ENCODE measurements at places on chromosomes 3 and 15.

GRCh38 chr3:194572944-194573491, 60.2 kb downstream of the TMEM44 start:
- no peak for DNase-seq

- peak; percentile 49 for DNase-seq
These were observed 147.8 kb downstream of the PLCL2 start for GRCh38 chr3:17032407-17033034.

- DNase-seq = peak; percentile 65
These were observed 283.9 kb downstream of the RORA start for GRCh38 chr15:60945196-60945595.

GRCh38 chr3:46276497-46277099, 34.3 kb downstream of the CCR3 start:
- DNase-seq = no peak

- no peak for DNase-seq
These were observed 80.9 kb downstream of the LRRFIP2 start for GRCh38 chr3:37093481-37093880.

GRCh38 chr3:192170031-192170430, 557.3 kb downstream of the FGF12 start:
- DNase-seq = no peak

DNA sequence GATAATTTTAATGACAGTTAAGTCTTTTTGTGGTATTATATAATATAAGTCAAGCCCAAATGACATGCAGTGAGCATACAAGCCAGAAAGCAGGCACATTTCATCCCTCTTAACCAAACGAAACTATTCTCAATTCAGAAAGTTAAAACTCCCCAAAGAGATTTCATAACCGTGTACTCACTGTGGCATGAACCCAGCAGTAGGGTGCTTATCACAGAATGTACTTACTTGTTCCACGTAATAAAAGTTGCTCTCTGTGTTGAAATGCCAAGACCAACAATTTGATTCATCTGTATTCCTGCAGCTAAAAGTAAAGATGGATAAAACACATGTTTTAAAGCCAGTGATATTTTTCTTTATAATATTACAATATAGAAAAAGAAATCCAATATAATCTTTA, 12.1 kb downstream of the GK5 start:
- DNase-seq = no peak

- peak; percentile 64 for DNase-seq
These were observed 26.9 kb upstream of the ZBBX start for GRCh38 chr3:167406876-167407492.

DNA sequence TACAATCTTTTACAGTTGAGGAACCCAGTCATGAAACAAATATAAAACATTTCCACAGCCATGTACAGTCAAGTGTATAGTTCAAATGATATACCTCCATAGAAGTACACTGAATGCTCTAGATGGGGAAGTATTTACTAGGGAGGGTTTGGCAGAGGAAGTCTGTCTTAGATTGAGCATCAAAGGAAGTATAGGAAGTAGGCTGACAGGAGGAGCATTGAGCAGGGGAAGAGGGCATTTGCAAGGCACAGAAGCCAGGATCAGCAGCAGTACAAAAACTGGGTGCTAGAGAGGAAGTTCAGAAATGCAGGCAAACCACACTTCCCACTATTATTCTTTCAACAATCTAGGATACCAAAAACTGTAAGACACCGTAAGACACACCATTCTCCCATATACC, 122.6 kb downstream of the ANO10 start:
- peak; percentile 3 for DNase-seq

- no peak for DNase-seq
These were observed 4.8 kb downstream of the GLYCTK start for GRCh38 chr3:52292247-52293065.

DNA sequence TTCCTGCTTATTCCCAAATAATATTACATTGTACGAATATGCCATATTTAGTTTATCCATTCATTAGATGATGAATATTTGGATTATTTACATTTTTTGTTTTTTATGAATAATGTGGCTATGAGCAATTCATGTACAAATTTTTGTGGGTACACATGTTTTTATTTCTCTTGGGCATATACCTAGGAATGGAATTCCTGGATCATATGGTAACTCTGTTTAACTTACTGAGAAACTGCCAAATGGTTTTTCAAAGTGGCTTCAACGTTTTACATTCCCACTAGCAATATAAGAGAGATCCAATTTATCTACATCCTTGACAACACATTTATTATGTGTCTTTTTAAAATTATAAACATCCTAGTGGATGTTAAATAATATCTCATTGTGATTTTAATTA, 362.0 kb upstream of the TMCO5A start:
- no peak for DNase-seq

GRCh38 chr15:66089049-66089448, 164.5 kb downstream of the MEGF11 start:
- DNase-seq = no peak

GRCh38 chr3:155352900-155353490, 59.5 kb upstream of the STRIT1 start:
- DNase-seq = peak; percentile 35

- DNase-seq = no peak
These were observed 117.7 kb upstream of the GRM7 start for GRCh38 chr3:6743067-6743720.

DNA sequence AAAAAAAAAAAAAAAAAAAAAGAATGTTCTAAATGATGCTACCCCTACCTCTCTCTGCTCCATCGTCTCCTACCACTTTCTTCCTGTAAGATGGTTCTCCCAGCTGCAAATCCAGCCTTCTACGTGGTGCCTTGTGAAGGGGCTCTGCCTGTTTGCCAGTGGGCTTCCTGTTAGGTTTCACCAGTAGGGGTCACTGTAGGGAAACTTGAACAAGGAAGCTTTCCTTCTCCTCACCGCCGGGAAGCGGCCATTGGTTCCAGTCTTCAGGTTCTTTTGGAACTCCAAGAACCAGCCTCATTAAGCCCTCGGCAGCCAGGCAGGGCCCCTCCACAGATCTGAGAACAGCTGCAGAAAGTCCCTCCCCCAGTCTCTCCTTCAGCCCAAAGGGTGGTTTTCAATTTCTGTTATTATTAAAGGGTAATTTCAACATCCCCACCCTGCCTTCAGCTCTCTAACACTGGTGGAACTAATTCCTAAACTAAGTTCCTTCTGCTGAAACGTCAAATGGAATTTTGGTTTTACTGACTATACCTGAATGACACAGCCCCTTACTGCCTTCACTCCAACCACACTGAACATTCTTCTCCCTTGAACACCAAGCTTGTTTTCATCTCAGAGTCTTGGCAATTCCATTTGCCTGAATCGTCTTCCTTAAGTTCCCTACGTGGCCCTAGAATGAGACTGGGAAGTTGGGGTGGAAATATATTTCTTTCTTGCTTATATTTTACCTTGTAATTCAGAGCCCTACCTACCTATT, 13.5 kb downstream of the MCCC1 start:
- no peak for DNase-seq

DNA sequence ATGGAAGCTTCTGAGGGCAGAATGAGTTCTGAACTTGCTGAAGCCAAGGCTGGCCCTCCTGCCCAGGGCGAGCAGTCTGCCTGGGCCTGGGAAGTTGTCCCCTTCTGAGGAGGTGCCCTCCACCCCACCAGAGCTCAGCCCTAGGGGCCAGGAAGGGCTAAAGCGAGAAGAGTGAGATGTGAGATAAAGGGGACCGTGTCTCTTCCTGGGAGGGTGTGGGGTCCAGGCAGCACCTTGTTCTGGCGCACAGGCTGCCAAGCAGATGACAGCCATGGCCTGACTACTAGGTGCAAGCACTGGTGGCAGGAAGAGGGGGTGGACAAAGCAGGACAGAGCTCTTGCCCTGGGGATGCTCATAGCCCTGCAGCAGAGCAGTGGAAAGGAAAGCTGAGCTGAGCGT, 3.7 kb downstream of the PAK6 start:
- no peak for DNase-seq

- no peak for DNase-seq
These were observed 241.7 kb upstream of the ICE2 start for GRCh38 chr15:60720493-60721256.

DNA sequence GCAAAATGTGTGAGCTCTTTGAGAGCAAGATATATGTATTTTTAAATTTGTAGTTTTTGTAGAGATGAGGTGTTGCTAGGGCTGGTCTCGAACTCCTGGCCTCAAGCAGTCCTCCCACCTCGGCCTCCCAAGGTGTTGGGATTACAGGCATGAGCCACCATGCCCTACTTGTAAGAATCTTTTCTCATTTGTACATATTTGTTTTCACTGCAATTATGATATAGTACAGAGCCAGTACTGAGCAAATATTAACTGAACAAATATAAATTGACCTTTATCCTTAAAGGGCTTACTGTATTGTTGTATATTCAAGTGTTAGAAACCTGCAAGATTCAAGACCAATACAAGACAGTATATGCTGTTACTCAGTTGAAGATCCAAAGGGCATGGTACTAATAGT, 53.4 kb downstream of the GTF2E1 start:
- no peak for DNase-seq

GRCh38 chr15:64742385-64742784, 33.0 kb downstream of the RBPMS2 start:
- DNase-seq = no peak

DNA sequence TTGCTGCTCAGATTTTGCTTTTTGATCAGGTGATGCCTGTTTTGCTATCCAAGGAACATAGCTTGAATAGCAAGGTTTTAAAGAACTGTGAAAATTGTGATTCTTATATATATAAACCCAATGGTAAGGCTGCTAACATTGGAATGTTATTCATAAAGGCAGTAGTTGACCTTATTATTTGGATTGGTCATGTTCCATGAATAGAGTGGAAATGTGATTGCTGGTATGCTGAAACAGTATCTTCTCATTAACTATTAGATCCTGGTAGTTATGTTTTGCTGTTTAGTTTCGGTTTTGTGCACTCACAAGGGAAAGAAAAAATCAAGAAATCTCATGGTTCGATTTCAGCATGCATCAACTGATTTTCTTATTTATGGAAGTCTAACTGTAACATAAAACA, 78.7 kb upstream of the NPHP3 start:
- no peak for DNase-seq

DNA sequence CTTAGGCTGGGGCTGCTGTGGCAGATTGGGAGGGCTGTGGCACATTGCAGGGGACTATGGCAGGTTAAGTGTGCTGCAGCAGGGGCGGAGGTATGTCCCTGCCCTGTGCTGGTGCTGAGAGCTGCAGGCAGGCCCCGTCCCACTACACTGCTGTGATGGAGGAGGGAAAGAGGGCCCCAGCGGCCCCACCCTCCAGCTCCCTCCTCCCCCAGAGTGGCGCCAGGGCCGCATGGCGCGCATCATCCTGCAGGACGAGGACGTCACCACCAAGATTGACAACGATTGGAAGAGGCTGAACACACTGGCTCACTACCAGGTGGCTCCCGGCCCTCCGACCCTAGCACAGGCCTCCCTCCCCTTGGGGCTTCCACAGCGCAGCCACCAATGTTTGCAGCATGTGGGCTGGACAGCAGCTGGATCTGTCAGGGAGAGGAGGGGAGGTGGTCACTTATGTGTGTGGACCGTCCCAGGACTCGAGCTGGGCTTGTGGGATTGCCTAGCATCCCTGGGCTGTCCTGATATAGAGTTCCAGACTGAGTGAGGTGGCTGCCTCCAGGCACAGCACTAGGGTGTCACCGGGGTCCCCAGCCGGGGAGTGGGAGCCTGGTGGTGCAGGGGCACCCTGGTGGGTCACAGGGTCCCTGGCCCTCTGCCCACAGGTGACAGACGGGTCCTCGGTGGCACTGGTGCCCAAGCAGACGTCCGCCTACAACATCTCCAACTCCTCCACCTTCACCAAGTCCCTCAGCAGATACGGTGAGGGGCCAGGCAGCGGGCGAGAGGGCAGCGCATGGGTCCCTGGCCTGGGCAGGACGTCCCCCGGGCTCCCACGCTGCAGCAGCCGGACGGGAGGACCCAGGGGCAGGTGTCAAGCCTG, 46.1 kb downstream of the PLXNA1 start:
- DNase-seq = no peak

DNA sequence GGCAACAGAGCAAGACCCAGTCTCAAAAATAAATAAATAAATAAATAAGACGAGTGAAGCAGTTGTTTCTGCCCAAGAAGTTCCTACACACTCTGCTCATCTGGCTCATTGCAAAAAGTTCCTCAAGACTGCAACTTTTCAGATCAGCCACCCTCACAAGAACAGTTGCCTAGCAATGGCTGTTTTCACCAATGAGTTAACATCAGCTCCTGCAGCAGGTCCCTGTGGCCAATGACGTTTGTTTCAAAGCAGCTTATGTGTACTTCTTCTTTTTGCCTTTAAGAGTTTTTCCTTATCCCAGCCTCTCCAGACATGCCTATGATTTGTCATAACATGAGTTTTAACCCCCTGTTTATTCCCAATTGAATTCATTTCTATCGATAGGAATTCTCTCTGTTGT, 118.4 kb upstream of the SPRED1 start:
- no peak for DNase-seq
